ENCODE measurements at places on chromosomes 3 and 15. TPM values are rescaled to one million over a fixed set of nuclear protein-coding genes. Genes with fewer than 3 reads are reported as not detected.

OSBPL10 gene
- total RNA-seq, result 125 TPM

KBTBD13 gene
- total RNA-seq, result not detected

GRCh38 chr3:42387802-42388651, 22.4 kb downstream of the LYZL4 start:
- DNase-seq, result no peak

GRCh38 chr3:144586382-144586781, 614.8 kb downstream of the DIPK2A start:
- no peak for DNase-seq

- no peak for DNase-seq
These were observed 150.5 kb upstream of the LRRFIP2 start for GRCh38 chr3:37324850-37325321.

DNA sequence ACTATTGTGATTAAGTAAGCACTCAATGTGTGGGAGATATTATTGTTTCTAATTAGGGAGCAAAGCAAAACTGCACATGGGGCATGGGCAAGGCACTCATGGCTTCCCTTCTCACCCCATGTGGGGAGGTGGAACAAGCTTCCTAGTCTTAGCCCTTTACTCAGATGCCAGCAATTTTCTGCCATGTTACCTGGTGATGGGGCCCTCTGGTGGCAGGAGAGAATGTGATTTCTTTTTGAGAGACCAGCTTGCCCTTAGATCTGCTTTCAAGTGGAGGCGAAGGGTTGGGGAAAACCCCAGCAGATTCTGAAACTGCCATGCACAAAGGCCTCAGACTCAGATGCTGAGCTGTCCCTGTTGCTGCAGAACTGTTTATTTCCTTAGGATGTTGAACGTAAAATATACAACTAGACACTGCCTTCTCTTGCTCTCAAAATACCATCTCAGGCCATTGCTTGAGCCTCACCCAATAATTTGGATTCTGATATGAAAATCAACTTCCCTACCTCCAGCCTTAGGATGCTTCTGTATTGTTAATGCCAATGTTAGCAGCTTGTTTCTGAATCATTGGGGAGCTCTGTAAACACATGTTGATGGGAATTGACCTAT, 130.2 kb upstream of the TPRG1 start:
- peak; percentile 37 for DNase-seq

DNA sequence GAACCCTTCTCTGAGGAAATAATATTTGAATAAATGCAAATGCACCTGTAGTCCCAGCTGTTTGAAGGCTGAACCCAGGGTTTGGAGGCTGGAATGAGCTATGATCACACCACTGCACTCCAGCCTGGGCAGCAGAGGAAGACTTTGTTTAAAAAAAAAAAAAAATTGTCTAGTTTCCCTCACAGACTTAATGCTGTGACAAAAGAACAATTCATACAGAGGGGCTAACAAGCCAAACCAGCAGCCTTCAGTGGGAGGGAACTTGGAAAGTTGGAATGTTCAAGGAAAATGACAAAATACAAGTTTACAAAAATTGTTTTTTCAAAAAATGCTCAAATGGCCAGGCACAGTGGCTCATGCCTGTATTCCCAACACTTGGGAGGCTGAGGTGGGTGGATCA, 228.0 kb upstream of the CGNL1 start:
- DNase-seq, result no peak

DNA sequence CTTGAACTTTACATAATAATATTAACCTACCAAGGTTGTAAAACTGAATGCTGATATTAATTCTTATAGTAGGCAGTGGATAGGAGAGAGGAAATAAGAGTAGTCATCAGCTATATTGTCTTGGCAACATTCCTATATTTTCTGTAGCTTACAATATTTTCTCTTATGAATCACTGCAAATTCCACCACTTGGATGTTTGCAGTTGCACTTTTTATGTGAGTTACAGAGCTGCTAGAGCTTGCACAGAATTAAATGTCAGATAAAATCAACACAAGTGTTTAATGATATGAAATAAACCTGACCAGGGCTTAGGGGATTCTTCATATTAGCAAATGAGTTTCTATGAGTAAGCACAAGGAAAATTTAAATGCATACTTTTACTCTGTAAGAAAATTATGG, 1710.1 kb downstream of the SI start:
- no peak for DNase-seq

All from activated B cell treated with CpG ODN at 0.5 μM for 24 hours (primary cell).